Hematopoietic multipotent progenitor cell (in vitro differentiated cells): ENCODE measurements at places on chromosomes 2 and 18. TPM values are rescaled to one million over a fixed set of nuclear protein-coding genes. Genes with fewer than 3 reads are reported as not detected.

DNA sequence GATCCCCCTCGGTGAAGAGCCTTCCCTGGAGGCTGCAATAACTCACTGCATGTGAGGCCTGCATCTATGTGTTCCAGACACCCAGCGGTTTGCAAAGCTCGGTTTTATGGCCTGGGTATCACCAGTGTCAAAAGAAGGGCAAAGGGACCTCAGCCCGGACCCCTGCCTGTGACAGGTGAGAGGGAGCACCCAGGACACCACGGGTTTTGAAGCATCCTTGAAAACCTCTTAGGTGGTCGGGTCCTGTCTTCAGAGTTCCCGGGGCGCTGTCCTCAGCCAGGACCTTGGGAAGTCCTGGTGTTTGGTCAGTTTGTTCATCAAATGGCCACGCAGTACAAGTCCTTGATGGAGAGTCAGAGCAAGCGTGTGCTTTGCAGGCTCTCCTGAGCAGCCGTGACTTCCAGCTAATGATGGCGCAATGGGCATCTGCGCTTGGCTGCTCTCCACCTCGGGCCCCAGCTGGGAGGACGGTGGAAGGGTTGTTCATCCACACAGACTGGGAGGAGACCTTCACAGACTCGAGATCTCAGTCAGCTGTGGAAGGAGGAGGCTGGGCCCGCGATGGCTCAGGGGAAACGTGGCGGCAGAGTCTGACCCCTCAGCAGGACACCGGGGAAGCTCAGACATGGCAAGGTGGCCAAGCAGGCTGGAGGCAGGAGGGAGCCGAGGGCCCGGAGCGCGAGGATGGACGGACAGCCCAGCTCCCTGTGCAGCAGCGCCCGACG lies 113.1 kb upstream of the GPC1 start:
- no peak for DNase-seq

MYOM1 gene
- total RNA-seq = 0.27 TPM

- DNase-seq = no peak
These were observed 6.9 kb upstream of the CTIF start for GRCh38 chr18:48531908-48532307.

GRCh38 chr18:44437603-44438002 lies 243.1 kb upstream of the SETBP1 start:
- DNase-seq = no peak

EGR4 gene
- total RNA-seq = 0.54 TPM

ERBB4 gene
- total RNA-seq = not detected

ATP6V1B1 gene
- not detected for total RNA-seq

- no peak for DNase-seq
These were observed 512.2 kb upstream of the TCF4 start for GRCh38 chr18:56100090-56100722.

DNA sequence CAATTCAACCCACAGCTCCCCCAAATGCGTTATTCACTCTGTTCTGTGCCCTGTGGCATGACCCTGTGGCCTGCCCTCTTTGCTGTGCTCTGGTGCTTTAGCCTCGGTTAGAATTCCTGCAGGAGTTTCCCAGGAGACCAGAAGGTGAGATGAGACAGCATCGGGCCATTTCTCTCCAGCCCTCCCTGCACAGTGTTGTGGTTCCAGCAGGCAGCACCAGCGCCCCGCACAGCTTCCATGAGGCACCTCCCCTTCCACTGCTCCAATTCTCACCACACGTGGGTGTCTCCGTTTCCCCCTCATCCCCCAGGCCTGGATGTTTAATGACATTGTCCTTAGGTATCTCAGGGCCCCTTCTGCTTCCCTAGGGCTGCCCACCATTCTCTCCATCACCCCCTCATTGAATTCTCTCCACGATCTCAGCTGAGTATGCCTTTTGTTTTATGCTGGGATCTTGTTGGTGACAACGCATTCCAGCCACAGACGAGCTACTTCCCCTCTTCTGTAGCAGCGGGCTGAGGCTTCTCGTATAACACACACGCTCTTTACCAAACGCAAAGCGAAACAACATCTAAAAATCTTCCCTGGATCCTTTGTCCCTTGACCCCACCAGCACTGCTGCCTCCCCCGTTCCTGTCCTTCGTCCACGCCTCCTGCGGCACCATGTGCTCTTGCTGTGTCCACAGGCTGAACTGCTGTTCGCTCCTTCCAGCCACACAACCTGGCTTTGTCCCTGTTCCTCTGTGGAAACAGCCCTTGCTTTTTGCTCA lies 35.1 kb downstream of the ACKR3 start:
- DNase-seq = peak; percentile 56

GRCh38 chr18:25743646-25744151 lies 346.7 kb downstream of the SS18 start:
- no peak for DNase-seq

DNA sequence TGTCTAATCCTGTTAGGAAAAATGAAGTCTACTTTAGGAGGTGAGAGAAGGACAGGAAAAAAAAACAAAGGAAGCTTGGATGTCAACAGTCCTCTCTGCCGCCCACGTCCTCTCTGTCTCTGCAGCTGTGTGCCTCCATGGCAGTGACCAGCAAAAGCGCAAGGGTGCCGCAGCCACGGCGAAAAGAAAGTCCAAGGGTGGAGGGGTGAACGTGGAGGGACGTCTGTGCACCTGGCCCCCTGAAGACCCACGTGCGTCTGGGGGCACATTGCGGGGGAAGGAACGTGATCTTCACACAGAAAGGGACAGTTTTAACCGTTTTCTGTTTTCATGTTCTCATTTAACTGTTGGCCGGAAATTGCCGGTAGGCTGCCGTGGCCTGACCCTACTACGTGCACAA lies 152.7 kb downstream of the MBP start:
- no peak for DNase-seq

- DNase-seq = no peak
These were observed 75.5 kb downstream of the PLCL1 start for GRCh38 chr2:197879812-197880408.

DNA sequence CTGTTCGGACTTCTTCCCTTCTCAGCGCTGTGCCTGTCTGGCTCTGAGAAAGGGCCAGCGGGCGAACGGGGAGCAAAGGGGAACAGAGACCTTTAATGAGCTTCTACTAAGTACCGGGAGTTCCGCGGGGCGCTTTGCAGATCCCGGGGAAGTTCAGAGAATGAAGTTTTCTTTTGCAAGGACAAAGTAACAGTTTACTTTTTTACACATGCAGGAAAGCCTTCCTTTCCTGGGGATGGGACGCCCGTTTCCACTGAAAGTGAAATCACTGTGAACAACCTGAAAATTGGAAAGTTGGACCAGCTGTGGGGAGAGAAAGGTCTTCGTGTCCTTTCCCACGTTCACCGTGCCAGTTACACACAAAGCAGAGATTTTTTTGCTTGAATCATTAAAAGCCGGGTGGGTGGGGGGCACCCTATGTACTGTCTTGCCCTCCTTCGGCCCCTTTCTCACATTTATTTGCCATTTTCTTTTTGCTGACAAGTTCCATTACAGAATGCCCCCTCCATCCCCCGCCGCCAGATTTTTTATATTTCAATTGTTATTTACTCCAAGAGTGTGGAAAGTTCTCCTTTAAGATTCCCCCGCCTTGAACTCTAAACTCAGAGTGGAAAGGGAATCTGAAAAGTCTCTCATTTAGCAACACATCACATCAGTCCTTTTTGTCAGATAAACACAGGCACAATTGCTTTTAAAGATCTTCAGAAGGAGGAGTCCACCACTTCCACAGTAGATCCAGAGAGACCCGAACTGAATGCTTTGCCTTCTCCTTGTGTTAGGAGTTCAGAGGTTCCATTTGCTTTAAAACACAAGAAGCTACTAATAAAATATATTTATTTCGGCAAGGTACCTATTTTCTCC lies 1.1 kb upstream of the FN1 start:
- no peak for DNase-seq

DNA sequence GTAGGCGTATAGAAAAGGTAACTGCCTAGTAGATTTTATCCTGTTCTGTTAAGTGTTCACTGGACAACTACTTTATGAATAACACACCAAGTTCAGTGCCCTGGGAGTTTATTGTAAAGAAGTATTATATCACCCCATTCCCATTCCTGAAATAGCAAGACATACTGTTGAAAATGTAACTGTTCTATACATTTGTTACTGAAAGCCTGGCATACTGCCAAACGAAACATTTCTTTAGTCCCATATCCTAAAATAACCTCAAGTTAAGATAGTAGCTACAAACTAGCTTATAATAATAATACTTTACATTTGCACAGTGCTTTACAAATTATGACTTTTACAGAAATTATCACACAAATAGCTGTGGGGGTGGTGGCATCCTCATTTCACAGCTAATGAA lies 25.1 kb downstream of the SPDYA start:
- no peak for DNase-seq

ADGRF3 gene
- total RNA-seq = 1.1 TPM

MDH1B gene
- 1.3 TPM for total RNA-seq

UBXN4 gene
- total RNA-seq = 35.8 TPM

DNA sequence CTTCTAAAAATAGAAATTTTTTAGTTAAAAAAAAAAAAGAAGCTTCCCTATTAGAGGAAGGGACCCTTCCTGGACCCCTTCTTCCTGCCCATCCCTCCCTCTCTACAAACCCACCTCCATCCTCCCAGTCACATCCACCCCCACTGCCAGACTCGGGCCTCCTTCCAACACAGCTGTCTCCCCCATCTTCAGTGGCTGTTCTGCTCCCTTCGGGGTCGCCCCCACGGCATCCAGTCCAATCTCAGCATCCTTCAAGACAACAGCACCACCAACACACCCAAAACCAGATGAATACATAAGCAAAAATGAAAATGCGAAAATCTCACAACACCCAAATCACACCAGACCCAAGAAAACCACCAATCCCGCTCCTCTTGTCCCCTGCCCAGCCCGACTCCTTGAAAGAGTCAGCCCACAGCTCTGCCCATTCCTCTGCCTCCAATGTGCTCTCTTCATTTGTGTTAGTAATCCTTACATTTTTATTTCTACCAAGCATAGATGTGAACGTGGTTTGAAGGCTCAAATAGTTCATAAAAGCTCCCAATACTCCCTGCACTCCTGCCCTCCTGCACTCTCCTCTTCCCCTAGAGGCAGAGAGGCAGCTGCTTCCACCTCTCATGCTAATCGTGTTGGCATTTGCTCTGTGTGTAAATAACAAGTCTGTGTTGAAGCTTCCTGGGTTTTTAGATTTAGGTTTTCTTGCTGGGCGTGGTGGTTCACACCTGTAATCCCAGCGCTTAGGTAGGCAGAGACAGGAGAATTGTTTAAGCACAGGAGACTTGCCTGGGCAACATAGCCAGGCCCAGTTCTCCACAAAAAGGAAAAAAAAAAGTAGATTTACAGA lies 37.0 kb downstream of the MAL start:
- DNase-seq = no peak

CFAP221 gene
- total RNA-seq = not detected

PMAIP1 gene
- 23.4 TPM for total RNA-seq

GRCh38 chr18:12840382-12840781 lies 43.7 kb downstream of the PTPN2 start:
- no peak for DNase-seq

UCN gene
- total RNA-seq = 2.2 TPM

GNAL gene
- total RNA-seq = 0.27 TPM

- DNase-seq = no peak
These were observed 232.5 kb upstream of the SPRED2 start for GRCh38 chr2:65664931-65665330.

DPYSL5 gene
- total RNA-seq = not detected

GRCh38 chr2:62329797-62330196 lies 133.9 kb downstream of the B3GNT2 start:
- DNase-seq = no peak

MC2R gene
- not detected for total RNA-seq

- no peak for DNase-seq
These were observed 338.0 kb upstream of the GYPC start for GRCh38 chr2:126317790-126318431.

GRCh38 chr2:85649201-85650190 lies 18.5 kb downstream of the SFTPB start:
- DNase-seq = no peak

UGT1A3 gene
- not detected for total RNA-seq

GRCh38 chr2:134310107-134311079 lies 56.5 kb downstream of the MGAT5 start:
- DNase-seq = no peak

- no peak for DNase-seq
These were observed 1202.5 kb downstream of the DSC3 start for GRCh38 chr18:29840089-29840488.

GRCh38 chr2:11822746-11823451 lies 76.5 kb downstream of the LPIN1 start:
- DNase-seq = no peak

DNA sequence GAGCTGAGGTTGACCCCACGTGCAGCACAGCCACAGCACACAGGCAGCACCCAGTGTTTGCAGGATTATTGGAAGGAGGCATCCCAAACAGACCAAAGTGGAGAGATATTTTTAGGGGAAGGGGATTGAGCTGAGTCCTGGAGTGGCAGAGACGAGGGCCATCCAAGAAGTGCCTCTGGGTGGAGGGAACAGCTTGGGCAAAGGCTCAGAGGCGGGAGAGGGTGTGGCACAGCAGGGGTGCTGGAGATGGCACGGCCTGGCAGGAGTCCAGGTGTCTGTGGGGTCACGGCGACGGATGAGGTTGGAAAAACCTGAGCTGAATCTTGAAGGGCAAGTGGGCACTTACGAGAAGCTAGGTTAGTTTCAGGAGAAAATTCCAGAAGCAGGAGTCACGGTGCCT lies 60.6 kb downstream of the INHBB start:
- DNase-seq = no peak

PDIA6 gene
- 60.1 TPM for total RNA-seq

DNA sequence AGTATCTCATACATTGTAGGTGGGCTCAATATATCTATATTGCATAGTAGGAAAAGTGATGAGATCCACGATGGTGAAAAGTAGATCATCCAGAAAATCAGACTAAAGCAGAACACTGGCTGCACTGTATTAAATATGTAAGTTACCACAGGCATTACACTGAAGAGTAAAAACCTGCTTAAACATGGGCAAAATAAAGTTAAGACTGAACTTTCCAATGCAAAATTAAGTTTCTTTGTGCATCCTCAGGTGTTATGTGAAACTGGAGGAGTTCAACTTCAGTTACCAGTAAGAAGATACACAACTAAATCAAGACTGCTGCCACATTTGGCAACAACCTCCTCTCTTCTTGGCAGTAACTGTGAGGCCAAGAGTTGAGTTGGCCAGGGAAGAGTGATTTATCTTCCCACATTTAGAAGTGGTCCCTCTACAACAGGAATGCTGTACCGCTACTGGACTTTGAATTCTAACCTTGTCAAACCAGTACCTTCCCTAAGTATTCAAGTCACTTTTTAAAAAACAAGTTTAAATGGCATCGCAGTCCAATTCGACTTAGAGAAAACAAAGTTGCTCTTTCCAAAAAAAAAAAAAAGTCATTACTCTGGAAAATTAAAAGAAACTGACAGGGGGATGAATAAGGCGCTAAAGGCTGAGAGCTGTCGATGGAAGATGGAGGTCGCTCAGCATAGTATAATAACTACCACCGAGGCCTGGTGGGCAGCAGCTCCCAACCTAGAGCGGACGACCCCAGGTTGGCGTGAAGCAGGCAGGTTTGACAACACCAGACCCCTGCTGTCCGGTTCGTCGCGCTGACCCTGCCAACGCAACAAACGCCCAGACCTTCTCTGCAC lies 1.1 kb downstream of the MAP4K3 start:
- no peak for DNase-seq

DAW1 gene
- total RNA-seq = not detected
